ENCODE measurements at places on chromosomes 5 and 9. TPM values are rescaled to one million over a fixed set of nuclear protein-coding genes. Genes with fewer than 3 reads are reported as not detected.

- DNase-seq, result no peak
Measured at GRCh38 chr9:136024286-136024685, 63.1 kb upstream of the UBAC1 start.

GRCh38 chr9:85192750-85193149 lies 523.2 kb downstream of the NTRK2 start:
- DNase-seq, result no peak

GRCh38 chr9:129640086-129640870 lies 1.7 kb downstream of the ASB6 start:
- no peak for DNase-seq

- DNase-seq, result no peak
Measured at GRCh38 chr5:73706963-73707362, 81.0 kb downstream of the ARHGEF28 start.

DNA sequence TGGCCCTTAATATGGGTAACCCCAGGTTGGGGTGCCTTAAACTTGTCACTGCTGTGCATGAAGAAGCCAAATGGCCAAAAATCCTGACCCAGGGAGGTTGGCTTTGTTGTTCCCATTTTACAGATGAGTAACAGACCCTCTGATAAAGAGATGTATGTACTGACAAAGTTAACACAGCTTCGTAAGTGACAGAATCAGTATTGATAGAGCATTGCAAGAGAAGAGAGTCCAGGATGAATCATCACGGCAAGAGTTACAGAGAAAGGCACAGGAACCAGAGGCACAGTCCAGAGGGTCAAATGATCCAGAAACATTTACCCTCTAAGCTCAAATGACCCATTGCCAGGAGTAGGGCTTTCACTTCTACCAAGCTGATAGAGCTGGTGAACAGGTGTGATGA lies 103.8 kb upstream of the SMC2 start:
- no peak for DNase-seq

DNA sequence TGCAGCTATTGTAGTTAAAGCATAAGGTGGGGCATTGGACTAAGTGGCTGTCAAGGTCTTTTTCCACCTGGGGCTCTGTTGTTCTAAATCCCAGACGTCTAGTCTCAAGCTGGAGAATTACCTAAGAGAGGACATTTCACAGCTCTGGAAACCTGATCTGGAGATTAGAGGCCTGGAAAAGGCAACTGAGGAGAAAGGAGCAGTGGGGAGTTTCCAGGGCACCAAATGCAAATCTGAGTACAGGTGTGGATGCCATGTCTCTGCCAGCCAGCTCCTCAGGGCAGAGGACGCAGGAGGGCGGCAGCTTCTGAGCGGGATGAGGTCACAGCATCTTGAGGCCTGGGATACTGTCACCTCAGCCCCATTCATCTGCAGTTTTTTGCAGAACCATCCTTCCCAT lies 65.2 kb downstream of the PPARGC1B start:
- no peak for DNase-seq

DNA sequence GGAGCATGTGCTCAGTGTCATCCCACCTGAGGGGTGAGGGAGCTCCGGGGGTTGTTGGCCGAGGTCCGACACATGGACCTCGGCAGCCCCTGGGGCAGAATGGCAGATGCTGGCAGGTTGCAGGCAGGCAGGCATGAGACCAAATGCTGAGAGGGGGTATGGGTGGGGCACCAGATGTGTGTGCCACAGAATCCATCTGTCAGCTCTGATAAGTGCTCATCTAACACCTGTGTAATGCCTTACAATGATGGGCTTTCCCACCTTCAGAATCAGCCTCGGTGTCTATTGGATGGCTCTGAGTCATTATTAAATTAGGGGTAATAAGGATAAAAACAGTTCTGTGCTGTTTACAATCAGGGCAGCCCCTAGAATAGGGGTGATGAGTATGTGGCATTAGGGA lies 73.1 kb upstream of the SAP30L start:
- DNase-seq, result no peak

DNA sequence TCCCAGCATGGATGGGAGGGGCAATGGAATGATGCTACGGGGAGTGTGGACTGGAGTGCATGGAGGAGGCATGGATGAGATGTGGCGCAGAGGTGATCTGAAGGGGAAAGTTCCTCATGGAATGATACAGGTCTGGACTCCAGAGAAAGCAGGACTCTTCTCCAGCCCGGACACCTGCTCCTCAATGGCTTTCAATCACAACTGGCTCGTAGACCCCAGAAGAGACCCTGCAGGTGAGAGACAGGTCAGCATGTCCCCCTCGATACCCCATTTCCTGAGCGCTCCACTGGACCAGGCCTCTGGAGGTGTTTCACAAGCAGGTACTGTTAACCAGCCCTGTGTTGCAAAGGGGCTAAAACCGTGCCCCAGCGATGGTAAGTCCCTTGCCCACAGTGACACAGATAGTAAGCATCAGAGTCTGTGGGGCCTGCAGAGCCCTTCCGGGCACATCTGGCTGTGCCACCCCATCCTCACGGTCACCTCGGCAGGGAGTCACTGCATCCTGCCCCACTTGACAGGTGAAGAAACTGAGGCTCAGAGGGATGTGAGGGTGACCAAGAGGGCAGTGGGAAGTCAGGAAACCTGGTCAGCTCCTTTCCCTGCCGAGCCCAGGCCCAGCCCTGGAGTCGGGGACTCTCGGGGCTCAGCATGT lies 5.5 kb upstream of the DPM2 start:
- DNase-seq, result no peak

GRCh38 chr9:124726886-124727285 lies 44.2 kb downstream of the NR6A1 start:
- no peak for DNase-seq

DNA sequence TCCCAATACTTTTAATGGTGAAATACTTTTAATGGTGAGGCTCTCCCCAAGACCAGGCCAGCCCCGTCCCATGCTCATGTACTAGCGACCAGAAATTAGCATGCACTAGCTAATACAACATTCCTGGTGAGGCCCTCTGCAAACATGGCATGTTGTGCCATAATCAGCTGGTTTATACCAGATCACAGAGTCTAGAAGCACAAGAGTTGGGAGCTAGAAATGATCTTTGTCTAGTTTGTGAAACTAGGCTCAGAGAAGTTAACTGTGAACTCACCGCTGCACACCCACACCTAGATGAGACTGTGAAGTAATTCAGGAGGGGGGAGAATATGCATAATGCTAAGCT lies 37.4 kb downstream of the MTMR12 start:
- no peak for DNase-seq

DNA sequence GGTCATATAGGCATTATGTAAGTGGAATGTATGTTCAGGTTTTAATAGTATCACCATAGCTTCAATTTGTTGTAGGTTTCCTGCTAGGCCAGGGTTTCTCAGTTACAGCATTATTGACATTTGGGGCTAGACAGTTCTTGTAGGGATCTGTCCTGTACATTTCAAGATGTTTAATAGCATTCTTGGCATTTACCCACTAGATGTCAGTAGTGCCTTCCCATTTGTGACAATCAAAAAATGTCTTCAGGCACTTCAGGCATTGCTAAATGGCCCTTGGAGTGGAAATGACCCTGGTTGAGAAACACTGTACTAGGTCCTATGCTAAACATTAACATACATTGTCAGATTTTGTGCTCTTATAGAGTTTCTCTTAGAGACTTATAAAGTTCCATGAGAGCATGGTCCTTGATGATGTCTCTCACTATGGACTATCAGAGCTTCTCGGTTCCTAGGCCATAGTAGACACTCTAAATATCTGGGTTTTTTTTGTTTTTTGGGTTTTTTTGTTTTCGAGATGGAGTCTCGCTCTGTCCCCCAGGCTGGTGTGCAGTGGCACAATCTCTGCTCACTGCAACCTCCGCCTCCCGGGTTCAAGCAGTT lies 1.4 kb downstream of the KIF20A start:
- peak; percentile 52 for DNase-seq

DNA sequence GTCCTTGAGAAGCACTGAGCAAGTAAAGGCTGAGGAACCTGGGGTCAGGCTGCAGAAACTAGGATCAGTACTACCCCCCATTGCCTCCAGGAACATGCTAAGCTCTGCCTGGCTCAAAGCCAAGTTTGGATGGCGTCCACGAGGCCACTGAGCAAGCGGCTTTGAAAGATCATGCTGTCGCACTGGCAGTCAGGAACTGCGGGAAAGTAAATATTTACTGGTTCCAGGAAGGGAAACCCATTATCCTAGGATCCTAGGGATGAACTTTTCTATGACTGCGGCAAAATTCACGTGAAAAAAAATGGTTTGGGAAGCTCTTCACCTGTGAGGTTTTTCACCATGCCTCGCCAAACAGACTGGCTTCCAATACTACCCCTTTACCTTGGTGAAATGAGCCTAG lies 75.3 kb upstream of the PJA2 start:
- DNase-seq, result no peak

Gene PCA3
- total RNA-seq, result not detected
